ENCODE measurements at places on chromosomes 7 and 10.
A peak's percentile ranks its signal among the peaks of the same experiment; 100 is the strongest.

GRCh38 chr10:110774069-110775019, 97.4 kb upstream of the PDCD4 start:
- no peak for DNase-seq

GRCh38 chr10:119653209-119653608, 2.0 kb downstream of the BAG3 start:
- DNase-seq = no peak

- DNase-seq = no peak
These were observed 4.3 kb downstream of the TTYH3 start for GRCh38 chr7:2635810-2636701.

GRCh38 chr7:91543646-91544045, 279.4 kb downstream of the FZD1 start:
- no peak for DNase-seq

DNA sequence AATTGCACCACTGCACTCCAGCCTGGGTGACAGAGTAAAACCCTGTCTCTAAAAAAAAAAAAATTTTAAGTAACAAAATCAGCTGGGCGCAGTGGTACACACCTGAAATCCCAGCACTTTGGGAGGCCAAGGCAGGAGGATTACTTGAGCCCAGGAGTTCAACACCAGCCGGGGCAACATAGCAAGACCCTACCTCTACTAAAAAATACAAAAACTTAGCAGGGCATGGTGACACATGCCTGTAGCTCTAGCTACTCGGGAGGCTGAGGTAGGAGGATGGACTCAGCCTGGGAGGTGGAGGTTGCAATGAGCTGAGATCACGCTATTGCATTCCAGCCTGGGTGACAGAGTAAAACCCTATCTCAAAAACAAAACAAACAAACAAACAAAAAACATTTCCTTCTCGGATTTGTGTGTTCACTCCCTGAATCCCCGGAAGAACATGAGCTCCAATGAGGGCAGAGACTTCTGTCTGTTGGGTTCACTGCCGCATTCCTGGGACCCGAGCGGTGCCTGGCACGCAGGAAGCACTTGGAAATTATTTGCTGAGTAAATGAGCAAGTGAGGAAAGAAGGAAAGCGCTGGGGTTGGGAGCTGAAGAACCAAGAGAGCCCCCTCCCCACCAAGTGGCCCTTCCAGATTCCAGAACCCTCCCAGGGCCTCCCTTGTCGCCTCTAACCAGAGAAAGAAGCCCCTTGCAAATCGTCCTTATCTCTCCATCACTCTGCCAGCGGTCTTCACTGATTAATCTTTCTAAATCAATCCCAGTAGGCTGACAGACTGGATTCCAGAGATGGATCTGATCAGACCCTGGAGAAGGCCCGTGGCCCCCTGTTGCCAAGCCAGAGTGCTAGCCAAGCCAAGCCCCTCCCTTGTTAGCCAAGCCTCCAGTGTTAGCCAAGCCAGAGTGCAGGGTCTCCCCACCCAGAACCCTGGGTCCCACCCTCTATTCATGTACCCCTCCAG, 6.2 kb downstream of the TNRC18 start:
- DNase-seq = no peak

GRCh38 chr7:17289074-17289645, 9.3 kb upstream of the AHR start:
- DNase-seq = no peak

DNA sequence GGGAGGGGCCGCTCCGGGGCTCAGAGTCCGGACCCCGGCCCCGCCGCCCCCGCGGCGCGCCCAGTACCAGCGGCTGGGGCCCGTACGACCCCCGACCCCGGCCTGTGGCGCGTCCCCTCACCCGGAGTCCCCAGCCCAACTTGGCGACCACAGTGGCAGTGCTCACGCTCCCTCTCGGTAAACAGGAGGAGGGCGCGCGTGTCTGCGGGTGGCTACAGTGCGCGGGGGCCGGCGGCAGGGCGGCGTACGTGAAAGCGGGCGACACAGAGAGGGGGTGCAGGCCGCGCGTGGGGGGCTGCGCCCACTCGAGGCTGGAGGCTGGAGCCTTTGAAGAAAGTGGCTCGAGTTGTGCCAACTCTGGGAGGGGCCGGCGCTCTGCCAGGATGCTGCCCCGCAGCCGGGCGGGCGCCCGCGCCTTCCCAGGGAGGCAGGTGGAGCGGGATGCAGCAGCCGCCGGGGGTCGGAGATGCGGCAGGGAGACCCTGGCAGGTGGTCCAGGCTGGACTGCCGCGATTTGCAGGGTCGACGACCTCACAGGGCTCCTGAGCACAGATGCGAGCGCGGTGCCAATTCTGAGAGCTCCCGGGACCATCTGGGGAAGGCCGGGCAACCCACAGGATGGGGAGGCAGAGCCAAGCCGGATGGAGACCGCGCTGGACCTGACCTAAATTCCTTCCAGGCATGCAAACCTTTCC, 655 bp downstream of the PTPRE start:
- no peak for DNase-seq

DNA sequence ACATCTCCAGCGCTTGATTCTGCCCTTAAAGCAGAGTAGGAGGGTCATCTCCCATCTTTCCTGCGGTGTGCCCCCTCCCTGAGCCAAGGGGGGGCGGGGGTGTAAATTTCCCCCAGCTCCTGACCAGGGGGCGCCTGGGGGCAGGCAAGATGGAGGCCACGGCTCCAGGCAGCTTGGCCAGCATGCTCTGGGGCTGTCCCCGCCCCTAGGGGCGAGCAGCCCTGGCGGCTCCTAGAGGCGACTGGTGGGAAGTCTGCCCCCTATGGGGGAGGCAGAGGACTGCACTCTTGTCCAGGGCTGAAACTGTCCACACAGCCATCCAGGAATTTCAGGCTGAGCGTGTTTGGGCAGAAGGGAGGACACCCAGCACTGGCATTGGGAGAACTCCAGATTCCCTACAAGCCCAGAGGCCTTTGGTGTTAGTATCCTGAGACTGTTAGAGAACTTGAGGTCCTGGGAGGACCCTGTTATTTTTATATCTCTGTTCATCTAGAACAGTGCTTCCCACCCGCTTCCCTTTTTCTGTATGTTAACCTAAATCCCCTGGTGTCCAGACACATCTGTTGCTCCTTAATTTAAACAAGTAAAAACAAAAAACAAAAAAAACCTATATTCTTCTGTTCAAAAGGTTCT, 4.6 kb downstream of the STRA8 start:
- DNase-seq = no peak

DNA sequence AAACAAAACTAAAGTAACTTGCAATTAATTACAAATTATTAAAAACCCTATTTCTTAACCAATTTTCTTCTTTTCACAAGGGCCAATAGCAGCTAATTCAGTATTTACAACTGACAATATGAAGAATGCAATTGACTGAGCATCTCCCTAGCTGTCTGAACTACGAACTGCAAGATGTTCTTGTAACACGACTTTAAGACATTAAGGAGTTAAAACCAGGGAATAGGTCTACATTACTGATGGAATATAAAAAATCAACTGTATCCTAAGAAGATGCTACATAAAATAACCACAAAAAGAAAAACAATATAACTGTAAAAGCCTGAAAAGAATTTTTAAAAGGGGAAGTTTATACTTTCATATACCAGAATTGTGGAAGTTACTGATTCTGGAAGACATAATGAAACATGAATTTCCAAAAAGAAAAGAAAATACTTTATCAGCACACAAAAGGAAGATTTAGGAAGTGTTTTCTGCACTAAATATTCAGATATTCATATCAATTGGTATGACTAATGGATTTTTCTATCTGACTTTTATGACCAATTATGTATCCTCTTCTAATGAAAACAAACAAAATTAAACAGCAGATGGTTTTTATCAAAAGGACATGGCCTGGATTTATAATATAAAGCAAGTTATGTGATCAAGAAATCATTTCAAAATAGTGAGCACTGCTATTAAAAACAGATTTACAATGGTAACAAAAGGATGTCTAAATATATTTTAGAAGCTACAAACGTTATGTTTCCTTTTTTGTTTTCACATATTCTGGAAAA, 1.6 kb downstream of the GPR22 start:
- no peak for DNase-seq

DNA sequence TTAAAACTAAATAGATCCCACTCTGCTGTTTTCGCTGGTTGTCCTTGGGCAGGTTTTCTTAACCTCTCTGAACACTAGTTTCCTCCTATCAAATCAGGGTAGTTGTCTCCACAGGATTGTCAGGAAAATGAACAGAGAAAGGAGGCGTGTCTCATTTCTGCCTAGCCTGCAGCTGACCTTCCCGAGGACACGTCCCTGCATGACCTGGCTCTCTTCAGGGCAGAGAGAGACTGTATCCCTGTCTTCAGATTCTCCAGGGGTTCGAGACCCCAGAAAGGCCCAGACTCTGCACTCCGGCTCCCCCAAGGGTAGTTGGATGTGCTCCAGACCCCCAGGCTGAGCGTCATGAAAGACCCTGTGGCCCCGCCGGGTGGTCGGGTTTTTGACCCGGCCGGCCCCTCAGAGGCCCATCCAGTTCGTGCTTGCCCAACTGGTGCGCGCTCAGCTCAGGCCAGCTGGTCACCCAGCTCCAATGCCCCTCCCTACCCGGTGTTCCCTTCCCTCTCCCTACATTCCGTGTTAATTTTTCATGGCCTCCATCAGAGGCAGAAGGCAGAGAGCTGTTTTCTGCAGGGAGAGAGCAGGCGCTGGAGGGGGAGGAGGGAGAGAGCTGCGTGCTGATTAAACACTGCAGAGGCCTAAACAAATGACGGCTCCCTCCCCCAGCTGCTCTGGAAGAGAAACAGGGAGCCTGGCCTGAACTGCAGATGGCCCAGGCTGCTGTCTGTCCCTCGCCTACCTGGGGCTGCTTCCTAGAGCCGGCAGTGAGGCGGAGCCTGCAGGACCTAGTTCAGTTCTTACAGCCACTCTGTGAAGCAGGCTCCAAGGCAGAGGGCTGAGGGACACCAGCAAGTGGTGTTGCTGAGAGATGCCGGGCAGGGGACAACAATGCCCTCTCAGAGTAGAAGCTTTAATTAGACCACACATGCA, 86.2 kb upstream of the PPIF start:
- peak; percentile 80 for DNase-seq

- DNase-seq = peak; percentile 44
These were observed 195.1 kb upstream of the AUTS2 start for GRCh38 chr7:69403169-69403568.

DNA sequence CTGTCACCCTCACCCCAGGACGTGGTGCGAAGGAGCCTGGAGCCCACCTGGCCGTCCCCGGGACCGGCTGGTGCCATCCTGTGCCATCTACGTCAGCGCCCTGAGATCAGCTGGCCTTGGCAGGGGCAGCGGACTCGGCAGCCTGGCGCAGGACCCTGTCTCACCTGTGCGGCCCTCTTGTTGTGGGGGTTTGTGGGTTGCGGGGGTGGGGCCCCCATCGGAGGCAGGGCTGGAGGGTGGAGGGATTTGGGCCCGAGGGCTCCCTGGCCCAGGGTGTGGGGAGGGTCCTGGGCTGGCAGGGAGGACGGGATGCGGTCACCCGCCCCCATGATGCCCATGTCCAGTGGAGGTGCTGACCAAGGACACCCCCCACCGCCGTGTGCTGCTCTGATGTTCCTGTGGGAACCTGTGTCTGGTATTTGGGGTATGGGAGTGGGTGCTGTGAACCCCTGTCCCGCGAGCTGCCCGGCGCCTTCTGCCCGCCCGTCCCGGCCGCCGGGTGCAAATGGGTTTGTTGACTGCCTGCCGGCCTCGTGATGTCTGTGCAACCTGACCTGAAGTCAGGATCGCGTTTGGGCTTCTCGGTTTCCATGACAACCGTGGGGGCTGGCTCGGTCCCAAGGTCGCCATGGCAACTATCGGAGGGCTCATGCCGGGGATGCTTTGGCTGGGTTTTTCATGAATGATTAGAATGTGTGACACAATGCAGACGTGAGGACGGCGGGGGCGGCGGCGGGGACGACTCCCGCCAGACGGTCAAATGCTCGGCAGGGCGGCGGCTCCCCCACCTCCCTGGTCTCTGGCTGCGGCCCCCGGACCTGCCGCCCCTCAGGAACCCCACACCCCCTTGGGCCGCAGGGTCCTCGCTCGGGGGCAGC, 7.3 kb downstream of the MAFK start:
- DNase-seq = peak; percentile 42

GRCh38 chr7:145817687-145818086, 298.9 kb upstream of the CNTNAP2 start:
- DNase-seq = no peak

Measured in NCI-H1694 (cell line).